Mammary microvascular endothelial cell (primary cell): ENCODE measurements at places on chromosomes 12 and 14. TPM values are rescaled to one million over a fixed set of nuclear protein-coding genes. Genes with fewer than 3 reads are reported as not detected.

The SIX4 gene
- 0.79 and 1.00 TPM in 2 replicates for total RNA-seq

The FOXG1 gene
- total RNA-seq, result under 0.01 TPM in 1 of 2 replicates, not detected in the other

The ATL1 gene
- total RNA-seq, result 5.1 and 6.4 TPM in 2 replicates

The DAO gene
- not detected in 2 replicates for total RNA-seq

The FAM186B gene
- not detected in 2 replicates for total RNA-seq

The WSCD2 gene
- total RNA-seq, result not detected in 2 replicates

The SLCO1B1 gene
- total RNA-seq, result not detected in 2 replicates

The PPP1R1A gene
- not detected in 2 replicates for total RNA-seq

The TCTN2 gene
- 7.3 and 10.0 TPM in 2 replicates for total RNA-seq

The SPTB gene
- total RNA-seq, result not detected in 2 replicates

The TMTC1 gene
- 6.6 and 9.3 TPM in 2 replicates for total RNA-seq

The FAM90A1 gene
- total RNA-seq, result 0.10 TPM in 1 of 2 replicates, not detected in the other

The RPAP3 gene
- 14.9 and 18.0 TPM in 2 replicates for total RNA-seq

The RTN1 gene
- 0.25 and 0.87 TPM in 2 replicates for total RNA-seq

The ADAM21 gene
- total RNA-seq, result 0.07 TPM in 1 of 2 replicates, not detected in the other

The AEBP2 gene
- total RNA-seq, result 9.7 and 13.7 TPM in 2 replicates

The POLE2 gene
- total RNA-seq, result 19.9 and 27.1 TPM in 2 replicates

The KERA gene
- total RNA-seq, result not detected in 2 replicates

The EPYC gene
- total RNA-seq, result not detected in 2 replicates

The DACT1 gene
- 0.15 and 0.27 TPM in 2 replicates for total RNA-seq

The RBP5 gene
- 0.13 TPM in 1 of 2 replicates, not detected in the other for total RNA-seq

The KCNJ8 gene
- total RNA-seq, result not detected in 2 replicates

The HNF1A gene
- total RNA-seq, result not detected in 2 replicates

The DPPA3 gene
- total RNA-seq, result not detected in 2 replicates

The FERMT2 gene
- total RNA-seq, result 115 and 121 TPM in 2 replicates

The RERG gene
- total RNA-seq, result not detected in 2 replicates

The KRT1 gene
- not detected in 2 replicates for total RNA-seq

The BHLHE41 gene
- 1.6 and 4.4 TPM in 2 replicates for total RNA-seq

The HNRNPC gene
- 903 and 941 TPM in 2 replicates for total RNA-seq

The POTEM gene
- total RNA-seq, result not detected in 2 replicates

The TBC1D30 gene
- total RNA-seq, result 17.5 and 24.4 TPM in 2 replicates

The BBOF1 gene
- total RNA-seq, result 0.73 and 1.0 TPM in 2 replicates

The TRHDE gene
- total RNA-seq, result not detected in 2 replicates

The CELA1 gene
- total RNA-seq, result not detected in 2 replicates
